ENCODE measurements at places on chromosomes 2 and 18.

GRCh38 chr2:16643099-16643498 lies 22.5 kb downstream of the CYRIA start:
- no peak for DNase-seq

DNA sequence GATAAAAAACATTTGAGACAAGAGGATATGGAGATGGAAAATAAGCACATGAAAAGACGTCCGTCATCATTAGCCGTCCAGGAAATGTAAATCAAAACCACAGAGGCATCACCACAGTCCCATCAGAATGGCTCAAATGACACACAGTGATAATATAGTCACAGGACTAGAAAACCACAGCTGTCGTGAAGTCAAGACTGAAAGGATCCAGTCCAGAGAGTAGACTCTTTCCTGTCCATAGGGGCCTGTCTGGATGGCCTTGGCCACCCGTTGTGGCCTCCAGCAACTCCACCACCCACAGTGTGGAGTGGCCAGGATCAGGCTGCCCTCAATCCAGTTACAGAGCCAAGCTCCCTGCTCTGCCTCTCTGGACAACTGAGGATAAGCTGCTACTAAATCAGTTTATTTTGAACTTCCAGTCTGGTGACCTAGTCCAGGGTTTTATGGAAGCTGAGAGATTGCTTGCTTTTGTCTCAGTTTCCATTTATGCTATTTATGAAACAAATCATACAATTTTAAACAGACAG lies 60.4 kb downstream of the RHOB start:
- DNase-seq = no peak

DNA sequence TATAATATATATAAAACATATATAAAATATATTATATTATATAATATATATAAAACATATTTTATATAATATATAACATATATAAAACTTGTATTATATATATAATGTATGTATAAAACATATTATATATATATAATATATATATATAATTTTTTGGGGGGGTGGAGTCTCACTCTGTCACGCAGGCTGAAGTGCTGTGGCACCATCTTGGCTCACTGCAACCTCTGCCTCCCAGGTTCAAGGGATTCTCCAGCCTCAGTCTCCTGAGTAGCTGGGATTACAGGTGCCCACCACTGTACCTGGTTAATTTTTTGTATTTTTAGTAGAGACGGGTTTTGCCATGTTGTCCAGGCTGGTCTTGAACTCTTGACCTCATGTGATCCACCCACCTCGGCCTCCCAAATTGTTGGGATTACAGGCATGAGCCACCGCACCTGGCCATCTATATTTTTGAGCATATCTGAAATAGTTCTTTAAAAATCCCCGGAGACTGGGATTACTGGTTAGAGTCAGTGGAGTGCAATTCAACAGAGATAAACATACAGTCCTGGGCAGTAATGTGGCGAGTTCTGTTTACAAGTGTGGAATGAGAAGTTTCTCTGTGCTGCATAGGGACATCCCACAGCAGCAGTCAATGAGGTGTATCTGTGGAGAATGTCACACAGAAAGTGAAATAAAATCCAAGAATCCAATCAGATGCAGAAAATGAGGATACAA lies 208.4 kb downstream of the MYCN start:
- DNase-seq = no peak

DNA sequence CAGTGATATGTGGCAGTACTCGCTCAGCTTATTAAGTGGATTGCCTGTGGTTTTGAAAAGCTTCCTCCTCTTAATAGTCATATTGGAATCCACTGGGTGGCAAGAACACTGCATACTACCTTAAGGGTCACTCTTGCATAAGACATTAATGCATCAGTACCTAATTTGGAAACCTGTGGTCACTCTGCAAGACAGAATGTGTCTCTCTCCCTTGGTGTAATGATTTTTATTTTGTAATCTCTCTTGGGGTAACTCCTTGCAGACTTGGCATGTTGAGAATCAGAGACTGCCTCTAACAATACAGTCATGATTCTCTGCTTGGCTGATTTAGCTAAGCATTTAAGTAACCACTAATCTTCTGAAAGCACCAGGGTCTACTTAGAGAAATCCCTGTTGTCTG lies 33.0 kb upstream of the IER3IP1 start:
- DNase-seq = no peak

- no peak for DNase-seq
Observed at GRCh38 chr2:43220229-43220751, 6.1 kb downstream of the ZFP36L2 start.

GRCh38 chr2:24830786-24831185 lies 37.6 kb downstream of the CENPO start:
- DNase-seq = no peak

GRCh38 chr2:58045580-58046334 lies 849 bp upstream of the VRK2 start:
- no peak for DNase-seq

DNA sequence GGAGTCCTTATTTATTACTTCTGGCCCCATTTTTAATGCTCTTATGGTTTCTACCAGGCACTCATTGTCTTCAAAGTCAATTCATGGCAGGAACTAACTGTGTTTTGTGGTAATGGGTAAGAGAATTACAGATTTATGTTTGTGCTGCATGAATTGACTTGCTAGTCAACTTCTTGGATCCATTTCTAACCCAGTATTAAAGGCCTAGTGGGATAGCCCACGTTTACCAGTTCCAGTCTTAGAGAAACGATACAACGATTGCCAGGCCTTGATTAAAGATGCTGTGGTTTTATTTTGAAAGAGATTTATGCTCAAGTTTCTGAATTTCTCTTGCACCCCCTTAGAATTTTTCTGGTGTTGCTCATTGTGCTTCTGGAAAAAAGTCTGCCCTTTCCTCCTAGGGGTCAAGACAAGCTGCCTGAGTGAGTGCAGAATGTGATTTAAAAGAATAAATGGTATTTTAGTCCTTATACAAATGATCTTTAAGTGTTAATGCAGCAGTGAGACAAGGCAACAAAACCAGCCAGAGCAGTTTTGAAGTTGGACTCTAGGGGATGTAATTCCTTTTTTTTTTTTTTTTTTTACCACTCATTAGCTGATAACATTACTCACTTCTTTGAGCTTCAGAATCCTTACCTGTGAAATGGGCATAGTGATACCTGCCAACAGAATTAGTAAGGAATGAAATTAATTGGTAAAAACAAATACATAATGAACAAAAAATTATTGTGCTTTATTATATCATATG lies 101.5 kb downstream of the ARHGAP15 start:
- no peak for DNase-seq

DNA sequence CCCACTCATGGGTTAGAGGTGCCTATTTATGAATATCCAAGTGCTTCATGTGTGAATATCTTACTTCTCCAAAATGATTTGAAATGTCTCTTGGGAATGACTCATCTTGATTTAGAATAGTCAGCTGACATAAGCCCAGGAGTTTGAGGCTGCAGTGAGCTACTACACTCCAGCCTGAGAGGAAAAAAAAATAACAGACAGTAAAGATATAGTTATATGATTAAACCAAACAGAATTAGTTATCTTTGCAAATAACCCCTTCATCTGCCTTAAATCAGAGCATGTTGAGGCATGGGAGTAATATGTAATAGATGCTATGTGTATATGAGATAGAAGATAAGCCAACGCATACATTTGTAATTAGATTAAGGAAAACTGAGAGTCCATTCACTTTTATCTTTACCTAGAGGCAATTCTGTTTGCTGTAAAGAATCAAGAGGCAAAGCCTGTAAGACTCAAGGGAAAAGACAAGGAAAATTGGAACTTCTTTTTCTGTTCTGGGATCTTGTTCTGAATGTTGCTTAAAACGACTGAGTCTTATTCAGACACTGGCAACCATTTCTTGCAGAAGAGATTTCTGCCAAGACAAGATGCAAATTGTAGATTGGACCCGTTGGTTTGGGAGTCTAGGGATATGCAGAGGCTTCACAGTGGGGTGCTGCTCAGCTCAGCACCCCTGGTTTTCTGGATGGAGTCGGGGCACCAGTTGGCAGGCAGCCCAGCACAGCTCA lies 104.4 kb downstream of the LIPG start:
- DNase-seq = no peak

- no peak for DNase-seq
Observed at GRCh38 chr2:238638100-238638981, 209.5 kb upstream of the TWIST2 start.

- no peak for DNase-seq
Observed at GRCh38 chr2:23523373-23524260, 138.6 kb downstream of the KLHL29 start.

DNA sequence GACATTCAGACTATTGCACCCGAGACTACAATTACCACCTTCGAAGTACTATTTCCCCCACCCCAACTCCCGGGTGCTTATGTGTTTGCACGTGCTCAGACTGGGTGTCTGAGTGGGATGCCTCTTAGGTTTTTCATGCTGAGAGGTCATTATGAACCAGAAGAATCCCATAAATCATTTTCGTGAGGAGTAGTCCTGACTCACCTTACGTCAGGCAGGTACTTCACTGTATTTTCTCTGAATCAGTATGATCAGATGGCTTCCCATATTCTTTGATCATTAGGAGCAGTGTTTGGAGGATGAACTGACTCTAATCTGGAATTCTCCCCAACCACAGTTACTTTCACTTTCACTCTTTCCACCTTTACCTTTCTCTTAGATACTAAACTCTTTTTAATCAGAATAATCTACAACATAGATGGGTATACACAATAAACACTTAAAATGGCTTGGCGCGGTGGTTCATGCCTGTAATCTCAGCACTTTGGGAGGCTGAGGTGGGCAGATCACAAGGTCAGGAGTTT lies 38.4 kb upstream of the STAT4 start:
- DNase-seq = no peak

GRCh38 chr2:102098756-102099155 lies 43.8 kb upstream of the IL1R1 start:
- DNase-seq = no peak

GRCh38 chr18:28792404-28793086 lies 615.6 kb upstream of the CDH2 start:
- DNase-seq = no peak

GRCh38 chr18:78416853-78417252 lies 562.8 kb upstream of the SALL3 start:
- DNase-seq = no peak

DNA sequence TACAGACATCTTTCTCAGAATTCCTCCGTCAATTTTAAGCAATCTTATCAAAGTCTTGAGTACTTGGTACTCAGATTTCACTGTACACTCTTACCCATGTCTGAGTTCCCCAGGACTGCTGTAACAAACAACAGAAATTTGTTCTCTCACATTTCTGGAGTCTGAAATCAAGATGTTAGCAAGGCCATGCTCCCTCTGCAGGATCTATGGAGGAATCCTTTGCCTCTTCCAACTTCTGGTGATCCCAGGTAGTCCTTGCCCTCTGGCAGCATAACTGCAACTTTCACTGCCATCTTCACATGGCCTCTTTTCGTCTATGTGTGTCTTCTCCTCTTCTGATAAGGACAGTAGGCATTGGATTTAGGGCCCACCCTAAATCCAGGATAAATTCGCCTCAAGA lies 17.1 kb upstream of the CACNB4 start:
- DNase-seq = no peak

DNA sequence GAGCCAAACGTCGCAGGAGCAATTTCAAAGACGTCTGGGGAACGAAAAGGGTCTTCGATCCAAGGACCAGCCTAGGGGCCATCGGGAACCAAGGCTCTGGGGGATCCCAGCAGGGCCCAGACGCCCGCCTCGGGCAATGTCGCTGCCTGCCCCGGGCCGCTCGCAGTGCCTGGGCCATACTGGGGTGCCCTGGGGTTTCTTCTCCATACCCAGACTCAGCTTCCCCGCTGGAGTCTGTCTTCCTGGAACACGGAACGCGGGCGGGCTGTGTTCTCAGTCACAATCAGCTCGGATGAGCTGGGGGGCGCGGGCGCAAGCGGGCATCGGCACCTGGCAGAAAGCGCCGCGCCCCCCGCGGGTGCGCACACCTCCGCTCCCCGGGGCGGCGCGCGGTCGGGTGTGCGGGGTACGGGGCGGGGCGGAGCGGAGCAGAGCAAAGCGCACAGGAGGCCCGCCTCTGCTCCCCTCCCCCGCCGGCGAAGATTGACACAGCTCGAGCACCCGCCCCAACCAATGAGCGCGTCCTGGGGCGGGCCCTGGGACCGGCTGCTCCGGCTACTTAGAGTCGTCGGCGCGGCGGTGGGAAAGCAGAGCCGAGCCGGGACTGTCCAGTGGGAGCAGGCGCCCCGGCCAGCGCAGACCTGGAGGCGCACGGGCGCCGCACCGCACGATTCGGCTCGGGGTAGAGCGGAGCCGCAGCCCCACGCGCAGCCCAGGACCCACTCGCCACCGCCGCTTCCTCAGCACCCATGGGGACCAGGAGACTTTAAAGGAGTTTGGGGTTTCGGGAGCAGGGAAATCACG lies at the start of gene LRATD1:
Gene LRATD1 (plus strand): TSS at position 585 of the 804 bp plus-strand sequence. CDS start 1,263 bp downstream, outside the sequence.
- DNase-seq = no peak

GRCh38 chr2:205464681-205465080 lies 217.6 kb upstream of the NRP2 start:
- DNase-seq = no peak

- no peak for DNase-seq
Observed at GRCh38 chr2:64639691-64640090, 14.0 kb downstream of the SERTAD2 start.

- DNase-seq = no peak
Observed at GRCh38 chr2:124959581-124959980, 934.5 kb downstream of the CNTNAP5 start.

GRCh38 chr18:60347526-60348045 lies 25.0 kb downstream of the MC4R start:
- no peak for DNase-seq

DNA sequence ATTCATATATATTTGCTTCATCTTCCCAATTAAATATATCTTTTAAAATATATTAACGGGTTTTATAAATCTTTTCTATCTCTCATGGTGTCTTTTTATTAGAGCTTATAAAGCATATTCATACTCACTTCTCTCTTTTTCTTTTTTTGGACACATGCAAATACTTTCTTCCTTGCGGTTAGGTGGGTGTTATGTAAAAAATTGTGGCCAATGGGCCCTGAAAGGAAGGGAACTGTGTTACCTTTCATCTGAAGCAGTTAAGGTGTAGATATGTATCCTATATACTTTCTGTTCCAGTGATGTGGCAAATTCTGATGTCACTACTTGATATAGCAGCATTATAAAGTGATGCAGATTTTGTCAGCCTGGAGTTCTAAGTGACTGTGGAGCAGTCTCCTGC lies 714.5 kb downstream of the PLCL1 start:
- DNase-seq = no peak

DNA sequence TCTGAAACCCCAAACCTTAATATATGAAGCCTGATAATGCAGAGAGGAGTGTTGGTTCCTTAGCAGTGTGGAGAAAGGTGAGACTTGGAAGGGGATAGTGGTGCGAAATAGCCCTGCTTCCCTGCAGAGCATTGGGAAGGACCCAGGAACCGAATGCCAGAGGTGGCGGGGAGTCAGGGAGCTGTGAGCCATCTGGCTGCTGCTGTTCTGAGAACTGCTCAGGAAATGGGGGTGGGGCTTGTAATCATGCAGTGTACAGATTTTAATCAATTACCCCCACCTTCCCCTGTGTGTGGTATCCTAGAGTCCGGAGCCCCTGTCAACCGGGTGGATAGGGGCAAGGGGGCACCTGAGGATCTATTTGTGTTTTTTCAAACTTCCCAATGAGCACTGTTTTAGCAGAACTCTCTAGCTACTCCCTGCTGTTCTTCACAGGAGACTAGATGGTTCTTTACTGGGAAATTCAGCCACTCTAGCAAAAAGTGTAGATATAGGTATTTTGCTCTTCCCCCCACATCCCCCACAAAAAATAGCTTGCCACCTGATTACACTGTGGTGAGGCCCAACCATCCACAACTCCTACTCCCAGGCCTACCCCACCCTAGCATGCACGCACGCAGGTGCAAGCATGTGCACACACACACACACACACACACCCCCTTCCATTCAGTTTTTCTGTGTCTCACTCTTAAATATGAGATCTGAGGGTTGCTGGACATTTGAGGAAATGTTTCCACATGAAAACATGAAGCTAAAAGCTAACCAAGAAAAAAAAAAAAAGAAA lies 30.1 kb upstream of the MBOAT2 start:
- no peak for DNase-seq

All from central memory CD4-positive, alpha-beta T cell (primary cell).